ENCODE measurements at places on chromosomes 1 and 21.

DNA sequence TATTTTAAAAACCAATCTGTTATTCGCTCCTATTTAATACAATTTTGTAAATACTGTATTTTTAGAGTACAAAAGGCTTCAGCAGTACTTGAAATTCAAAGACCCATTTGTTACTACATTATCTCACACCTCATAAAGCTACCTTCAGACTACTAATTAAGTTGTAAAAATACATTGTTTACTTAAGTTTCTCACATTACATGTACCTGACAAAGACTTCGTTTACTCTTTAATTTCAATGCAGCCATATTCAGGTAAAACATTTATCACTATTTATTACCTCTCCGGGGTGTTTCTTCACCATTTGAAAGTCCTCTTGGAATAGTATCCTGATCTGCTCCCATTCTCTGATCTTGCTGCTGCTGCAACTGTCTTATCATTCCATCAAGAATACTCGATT, 55.2 kb downstream of the BRWD1 start:
- no peaks in the 10 kb centered on the region for H3K27me3 ChIP-seq
- no peak overlapping the region for H3K27ac ChIP-seq
- H3K36me3 ChIP-seq: peaks cover 70% of the 10 kb centered on the region
- H3K4me1 ChIP-seq: no peaks in the 10 kb centered on the region

DNA sequence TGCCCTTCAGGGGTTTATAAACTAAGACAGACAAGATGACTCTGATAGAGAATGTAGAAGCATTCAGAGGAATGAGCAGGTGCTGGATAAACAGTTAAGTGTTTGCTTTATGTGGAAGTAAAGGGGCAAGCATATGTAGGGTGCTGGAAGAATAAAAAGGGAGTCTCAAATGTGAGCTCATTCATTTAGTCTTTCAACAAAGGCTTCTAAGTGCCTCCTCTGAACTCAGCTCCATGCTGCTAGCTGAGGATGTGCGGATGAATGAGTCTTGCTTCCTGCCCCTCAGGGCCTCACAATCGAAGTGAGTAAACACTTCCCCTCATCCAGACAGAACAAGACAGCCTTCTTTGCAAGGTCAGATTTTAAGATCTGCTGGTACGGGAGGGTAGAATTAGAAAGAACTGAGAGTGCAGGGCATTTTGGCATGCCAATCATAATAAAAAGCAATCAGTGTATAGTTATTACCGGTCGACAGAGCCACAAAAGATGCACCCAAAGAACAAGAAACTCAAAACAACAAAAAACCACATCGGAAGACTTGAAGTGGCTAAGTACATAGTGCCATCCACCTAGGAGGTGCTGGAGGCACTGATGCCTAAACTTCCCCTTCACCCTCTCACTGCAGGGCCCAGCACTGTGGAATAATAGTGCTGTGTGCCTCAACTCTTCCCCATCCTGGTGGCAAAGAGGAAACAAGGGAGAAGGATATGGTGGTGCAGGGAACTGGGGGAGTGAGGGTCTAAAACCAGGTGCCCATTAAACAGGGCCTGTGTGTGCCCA, 69.8 kb downstream of the TNR start:
- peak overlapping the region; percentile 62 for H3K4me3 ChIP-seq
- no peaks in the 10 kb centered on the region for H3K27me3 ChIP-seq
- no peaks in the 10 kb centered on the region for H3K36me3 ChIP-seq
- H3K4me1 ChIP-seq: peaks cover 52% of the 10 kb centered on the region
- no peak for DNase-seq
- peak overlapping the region; percentile 82 for H3K27ac ChIP-seq

- H3K4me1 ChIP-seq: peaks cover 79% of the 10 kb centered on the region
- H3K36me3 ChIP-seq: peaks cover 39% of the 10 kb centered on the region
Observed at GRCh38 chr1:15966081-15966955, 9.6 kb downstream of the ZBTB17 start.

GRCh38 chr1:36432616-36433015, 17.6 kb downstream of the OSCP1 start:
- no peak overlapping the region for H3K27ac ChIP-seq
- no peak for DNase-seq
- no peaks in the 10 kb centered on the region for H3K36me3 ChIP-seq
- no peak overlapping the region for H3K4me3 ChIP-seq
- no peaks in the 10 kb centered on the region for H3K4me1 ChIP-seq

GRCh38 chr1:226438007-226438406, 30.1 kb upstream of the PARP1 start:
- peaks cover 39% of the 10 kb centered on the region for H3K4me1 ChIP-seq
- no peaks in the 10 kb centered on the region for H3K27me3 ChIP-seq
- H3K27ac ChIP-seq: no peak overlapping the region
- H3K36me3 ChIP-seq: no peaks in the 10 kb centered on the region
- H3K4me3 ChIP-seq: no peak overlapping the region
- DNase-seq: no peak

DNA sequence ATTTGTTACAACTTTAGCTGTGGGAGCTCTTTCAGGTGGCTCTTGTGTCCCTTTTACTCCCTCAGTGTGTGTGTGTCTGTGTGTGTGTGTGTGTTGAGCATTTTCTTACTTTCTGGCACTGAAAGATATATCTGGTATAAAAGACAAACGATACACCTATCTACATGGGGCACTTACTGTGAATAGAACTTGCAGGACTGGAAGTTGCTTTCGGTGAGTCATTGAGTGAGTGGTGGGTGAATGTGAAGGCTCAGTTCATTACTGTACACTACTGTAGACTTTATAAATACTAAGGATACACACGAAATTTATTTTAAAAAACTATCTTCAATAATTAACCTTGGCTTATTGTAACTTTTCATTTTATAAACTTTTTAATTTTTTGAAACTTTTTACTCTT, 38.7 kb downstream of the BTBD8 start:
- no peak for DNase-seq
- no peaks in the 10 kb centered on the region for H3K27me3 ChIP-seq
- no peak overlapping the region for H3K4me3 ChIP-seq
- H3K4me1 ChIP-seq: no peaks in the 10 kb centered on the region

GRCh38 chr1:116429821-116430374, 56.9 kb downstream of the ATP1A1 start:
- H3K27me3 ChIP-seq: peaks cover 6% of the 10 kb centered on the region
- H3K36me3 ChIP-seq: no peaks in the 10 kb centered on the region

DNA sequence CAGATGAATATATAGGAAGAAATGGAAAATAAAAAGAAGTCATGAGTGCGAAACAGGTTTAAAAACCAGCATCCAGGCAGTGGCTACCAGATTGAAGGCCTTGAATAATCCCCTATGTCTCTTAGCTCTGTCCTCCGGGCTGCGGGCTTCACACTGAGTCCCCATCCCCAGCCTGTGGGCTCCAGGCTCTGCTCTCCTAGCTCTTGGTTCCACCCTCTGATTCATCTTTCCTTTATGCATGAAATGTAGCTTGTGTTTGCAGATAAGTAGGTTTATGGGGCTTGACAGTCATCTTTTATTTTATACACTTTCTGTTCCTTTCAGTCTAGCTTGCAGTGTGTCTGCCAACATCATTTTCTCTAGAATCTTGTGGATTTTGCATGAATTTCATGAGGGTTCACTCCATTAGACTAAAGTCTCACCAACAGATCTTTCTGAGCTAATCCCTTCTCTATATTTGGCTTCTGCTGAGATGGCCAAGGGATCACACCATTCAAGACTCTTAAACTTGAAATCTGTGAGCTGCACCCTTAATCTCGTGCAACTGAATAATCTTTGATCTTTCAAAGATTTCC, 174.5 kb downstream of the PLPPR4 start:
- H3K36me3 ChIP-seq: no peaks in the 10 kb centered on the region
- H3K4me3 ChIP-seq: no peak overlapping the region
- H3K27me3 ChIP-seq: no peaks in the 10 kb centered on the region

DNA sequence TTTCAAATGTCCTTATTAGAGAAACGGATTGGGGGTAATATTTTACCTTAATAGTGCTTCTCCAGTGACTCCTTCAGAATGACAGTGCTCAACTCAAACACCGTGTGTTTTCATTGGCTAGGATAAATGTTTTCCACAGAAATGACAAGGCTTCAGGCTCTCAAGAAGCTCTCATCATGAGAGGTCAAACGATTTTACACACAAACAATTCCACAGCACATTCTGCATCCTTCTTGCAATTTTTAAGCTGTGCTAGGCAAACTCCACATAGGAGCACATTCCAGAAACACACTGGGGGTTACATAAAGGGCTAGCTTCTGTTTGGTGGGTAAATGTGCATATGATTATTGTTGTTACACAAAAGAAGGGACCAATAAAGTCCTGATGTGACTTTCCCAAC, 75.5 kb upstream of the IPO9 start:
- H3K4me3 ChIP-seq: no peak overlapping the region
- no peak overlapping the region for H3K27ac ChIP-seq
- DNase-seq: no peak
- H3K27me3 ChIP-seq: peaks cover 17% of the 10 kb centered on the region

DNA sequence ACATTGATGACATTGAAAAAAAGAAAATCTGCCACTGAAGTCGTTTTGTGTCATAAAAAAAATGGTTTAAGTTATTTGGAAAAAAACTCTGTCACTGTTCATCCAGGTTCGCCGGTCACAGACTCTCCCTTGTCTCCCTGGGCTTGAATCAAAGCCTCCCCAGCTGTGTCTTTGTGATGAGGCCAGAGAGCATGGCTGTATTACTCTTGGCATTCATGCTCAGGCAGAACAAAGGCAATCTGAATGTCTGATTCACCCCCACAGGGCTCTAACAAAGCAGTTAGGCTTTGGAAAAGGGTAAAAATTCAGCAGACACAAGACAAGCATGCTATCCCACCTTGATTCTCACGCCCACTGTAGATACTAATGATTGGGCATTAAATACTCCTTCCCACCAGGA, 304.3 kb upstream of the PLD5 start:
- no peaks in the 10 kb centered on the region for H3K36me3 ChIP-seq
- no peak overlapping the region for H3K27ac ChIP-seq
- peaks cover 8% of the 10 kb centered on the region for H3K27me3 ChIP-seq
- no peak for DNase-seq

DNA sequence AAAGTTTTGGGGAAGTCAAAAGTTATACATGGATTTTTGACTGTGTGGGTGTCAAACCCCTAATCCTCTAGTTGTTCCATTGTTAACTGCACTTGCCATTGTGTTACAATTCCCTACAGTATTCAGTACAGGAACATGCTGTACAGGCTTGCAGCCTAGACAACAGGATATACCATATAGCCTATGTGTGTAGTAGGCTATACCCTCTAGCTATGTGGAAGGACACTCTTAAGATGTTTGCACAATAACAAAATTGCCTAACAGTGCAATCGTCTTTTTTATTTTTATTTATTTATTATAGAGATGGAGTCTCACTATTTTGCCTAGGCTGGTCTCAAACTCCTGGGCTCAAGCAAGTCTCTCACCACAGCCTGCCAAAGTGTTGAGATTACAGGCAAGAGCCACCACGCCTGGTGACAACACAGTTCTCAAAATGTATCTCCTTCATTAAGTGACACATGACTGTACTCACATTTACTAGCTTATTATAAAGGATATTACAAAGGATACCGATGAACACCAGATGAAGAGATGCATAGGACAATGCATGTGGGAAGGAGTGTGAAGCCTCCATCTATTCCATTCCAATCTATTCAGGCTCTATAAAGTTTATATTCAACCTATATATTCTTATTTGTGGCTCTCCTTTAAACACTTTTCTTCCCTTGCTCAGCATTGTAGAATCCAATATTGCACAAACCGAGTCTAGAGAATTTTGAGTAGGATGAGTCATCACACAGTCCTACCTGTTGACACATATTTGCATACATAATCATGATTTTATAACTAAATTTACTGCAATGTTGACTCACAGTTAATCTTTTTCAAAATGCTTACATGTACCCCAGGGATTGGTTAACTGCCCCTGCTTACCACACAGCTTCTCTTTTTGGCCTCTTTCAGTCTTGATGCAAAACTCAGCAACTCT, 28.4 kb upstream of the CEP350 start:
- H3K27ac ChIP-seq: no peak overlapping the region
- no peak overlapping the region for H3K4me3 ChIP-seq
- peaks cover 9% of the 10 kb centered on the region for H3K36me3 ChIP-seq
- peaks cover 2% of the 10 kb centered on the region for H3K4me1 ChIP-seq

DNA sequence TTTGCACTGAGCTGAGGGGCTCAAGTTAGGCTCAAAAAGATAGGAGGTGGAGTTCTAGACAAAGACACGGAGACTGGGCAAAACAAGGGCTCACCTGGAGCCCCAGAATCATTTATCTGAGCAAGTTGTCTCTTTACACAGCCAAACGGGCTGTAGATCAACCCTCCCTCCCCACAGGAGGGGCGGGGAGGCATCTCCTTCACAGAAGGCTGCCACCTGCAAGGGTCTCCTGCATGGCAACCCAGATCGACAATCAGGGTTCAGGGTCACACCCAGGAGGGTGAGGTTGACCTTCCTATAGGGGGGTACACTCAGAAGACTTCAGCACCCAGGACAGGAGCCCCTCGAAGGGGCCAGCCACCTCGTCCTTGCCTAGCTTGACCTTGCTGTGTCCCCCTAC, 84.0 kb downstream of the CD247 start:
- no peak overlapping the region for H3K4me3 ChIP-seq
- H3K36me3 ChIP-seq: no peaks in the 10 kb centered on the region
- H3K27ac ChIP-seq: no peak overlapping the region
- no peaks in the 10 kb centered on the region for H3K27me3 ChIP-seq

GRCh38 chr1:69737527-69738185, 169.9 kb downstream of the LRRC7 start:
- no peaks in the 10 kb centered on the region for H3K4me1 ChIP-seq
- no peaks in the 10 kb centered on the region for H3K27me3 ChIP-seq
- DNase-seq: no peak
- no peak overlapping the region for H3K27ac ChIP-seq
- no peaks in the 10 kb centered on the region for H3K36me3 ChIP-seq
- H3K4me3 ChIP-seq: no peak overlapping the region

- DNase-seq: no peak
- peaks cover 46% of the 10 kb centered on the region for H3K4me1 ChIP-seq
- no peaks in the 10 kb centered on the region for H3K36me3 ChIP-seq
- no peaks in the 10 kb centered on the region for H3K27me3 ChIP-seq
- no peak overlapping the region for H3K27ac ChIP-seq
- no peak overlapping the region for H3K4me3 ChIP-seq
Observed at GRCh38 chr1:221812088-221812752, 70.3 kb upstream of the DUSP10 start.

DNA sequence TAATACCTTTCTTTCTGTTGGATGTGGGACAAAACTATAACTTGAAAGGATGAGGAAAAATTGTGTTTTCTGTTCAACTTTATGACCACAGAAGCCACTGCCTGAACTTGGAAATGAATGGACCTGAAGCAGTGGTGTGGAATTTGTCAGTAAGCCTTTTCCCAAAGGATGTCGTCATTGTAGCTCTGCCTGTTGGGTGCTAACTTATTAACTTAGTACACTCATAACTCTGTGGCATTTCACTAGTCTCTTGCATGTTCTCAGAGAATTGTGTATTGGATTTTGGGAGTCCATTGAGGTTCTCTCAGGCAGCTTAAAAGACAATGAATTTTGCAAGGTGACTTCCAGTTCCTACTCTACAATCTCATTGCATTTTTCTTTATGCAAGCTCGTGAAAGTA, 49.6 kb downstream of the KCNK2 start:
- H3K4me1 ChIP-seq: no peaks in the 10 kb centered on the region
- no peak for DNase-seq
- H3K4me3 ChIP-seq: no peak overlapping the region
- H3K36me3 ChIP-seq: no peaks in the 10 kb centered on the region
- H3K27me3 ChIP-seq: no peaks in the 10 kb centered on the region

GRCh38 chr1:13766592-13767564, 66.9 kb downstream of the PRDM2 start:
- no peak overlapping the region for H3K4me3 ChIP-seq
- H3K27ac ChIP-seq: peak overlapping the region; percentile 43
- peaks cover 80% of the 10 kb centered on the region for H3K4me1 ChIP-seq
- no peak for DNase-seq
- H3K27me3 ChIP-seq: no peaks in the 10 kb centered on the region
- H3K36me3 ChIP-seq: peaks cover 70% of the 10 kb centered on the region

- H3K27ac ChIP-seq: no peak overlapping the region
- H3K27me3 ChIP-seq: no peaks in the 10 kb centered on the region
- H3K4me3 ChIP-seq: no peak overlapping the region
- peaks cover 7% of the 10 kb centered on the region for H3K4me1 ChIP-seq
- no peak for DNase-seq
- H3K36me3 ChIP-seq: no peaks in the 10 kb centered on the region
Observed at GRCh38 chr1:21860971-21861370, 48.9 kb downstream of the LDLRAD2 start.

Data from activated B cell treated with CpG ODN at 0.5 μM for 24 hours (primary cell).